ENCODE measurements at places on chromosomes 5 and 9.

DNA sequence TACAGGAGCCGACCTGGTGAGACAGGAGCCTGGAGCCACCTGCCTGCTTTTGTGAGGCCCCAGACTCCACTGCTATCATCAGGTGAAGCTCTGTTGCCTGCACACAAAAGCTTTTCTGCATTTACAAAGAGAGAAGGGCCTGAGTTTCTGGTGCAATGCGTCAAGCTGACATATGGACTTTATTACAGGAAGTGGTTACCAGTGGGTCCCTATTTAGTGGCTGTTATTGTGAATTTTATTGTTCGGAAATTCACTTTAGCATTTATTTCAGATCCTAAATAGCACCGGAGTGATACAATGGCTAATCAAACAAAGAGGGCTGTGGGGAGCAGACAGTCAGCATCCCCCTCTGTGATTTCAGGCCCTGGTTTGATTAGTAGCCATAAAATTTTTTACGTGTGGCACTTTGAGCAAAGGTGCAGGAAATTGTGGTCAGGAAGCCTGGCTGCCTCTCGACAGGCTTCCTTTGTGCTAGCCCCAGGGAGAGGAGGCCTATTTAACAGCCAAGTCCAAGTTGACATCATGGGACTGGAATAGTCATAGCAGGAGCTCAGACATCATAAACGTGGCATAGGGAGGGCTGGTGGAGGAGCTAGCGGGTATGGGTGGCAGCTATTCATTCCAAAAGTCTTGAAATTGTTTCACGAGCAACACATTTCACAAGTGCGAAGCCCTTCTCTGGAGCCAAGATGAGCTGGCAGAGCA, 8.4 kb downstream of the TGFBI start:
- peak; percentile 15 for DNase-seq

DNA sequence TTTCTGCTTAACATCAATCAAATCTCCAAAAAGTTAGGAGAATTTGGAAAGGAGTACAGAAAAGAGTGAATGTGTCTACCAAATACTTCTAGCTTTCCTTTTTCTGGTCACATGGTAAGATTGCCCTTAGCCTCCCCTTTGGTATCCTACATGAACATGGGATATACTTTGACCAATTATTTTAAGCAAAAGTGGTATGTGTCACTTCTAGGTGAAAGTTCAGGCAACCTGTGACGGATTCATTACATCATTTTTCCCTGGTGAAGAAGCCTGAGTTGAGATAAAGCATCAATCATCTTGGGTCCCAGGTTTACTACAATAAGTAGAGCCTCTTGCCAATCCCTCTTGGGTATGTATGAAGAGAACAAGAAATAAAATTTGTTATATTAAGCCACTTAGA, 419.2 kb downstream of the PDE4D start:
- no peak for DNase-seq

GRCh38 chr5:17400724-17401469, 97.1 kb upstream of the TAF11L2 start:
- DNase-seq = no peak

DNA sequence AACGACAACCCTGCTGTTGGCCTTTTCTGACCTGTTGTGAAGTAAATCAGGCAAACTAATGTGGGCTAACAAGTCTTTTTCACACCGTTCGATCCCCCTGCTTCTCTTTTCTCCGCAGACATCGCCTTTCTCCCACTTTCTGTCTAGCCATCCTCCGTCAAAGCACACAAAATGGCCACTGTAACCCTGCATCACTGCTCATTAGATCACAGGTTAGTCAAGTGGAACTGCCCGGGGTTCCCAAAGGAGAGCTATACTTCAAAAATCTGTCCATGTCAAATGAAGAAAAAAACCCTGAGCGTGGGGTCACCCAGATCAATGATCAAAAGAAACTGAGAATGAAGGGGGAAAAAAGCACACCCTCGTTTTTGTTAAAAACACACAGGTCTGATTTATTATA, 212.1 kb downstream of the ARL15 start:
- DNase-seq = no peak

DNA sequence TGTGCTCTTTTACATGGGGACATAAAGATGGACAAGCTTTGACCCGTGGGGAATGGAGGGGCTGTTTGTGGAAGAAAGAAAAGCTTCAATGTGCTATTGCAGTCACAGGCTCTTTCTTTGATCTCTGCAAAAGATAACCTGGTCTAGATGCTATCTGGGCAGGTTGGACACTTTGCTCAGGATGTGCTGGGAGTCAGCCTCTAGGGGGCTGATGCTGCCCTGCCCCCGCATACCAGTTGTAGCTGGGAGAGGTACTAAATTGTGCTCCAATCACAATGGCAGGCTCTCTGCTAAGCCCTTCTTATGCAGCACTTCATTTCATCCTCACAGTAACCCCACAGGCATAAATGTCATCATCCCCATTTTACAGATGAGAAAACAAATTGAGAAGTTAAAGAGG, 67.2 kb downstream of the PSD2 start:
- no peak for DNase-seq

DNA sequence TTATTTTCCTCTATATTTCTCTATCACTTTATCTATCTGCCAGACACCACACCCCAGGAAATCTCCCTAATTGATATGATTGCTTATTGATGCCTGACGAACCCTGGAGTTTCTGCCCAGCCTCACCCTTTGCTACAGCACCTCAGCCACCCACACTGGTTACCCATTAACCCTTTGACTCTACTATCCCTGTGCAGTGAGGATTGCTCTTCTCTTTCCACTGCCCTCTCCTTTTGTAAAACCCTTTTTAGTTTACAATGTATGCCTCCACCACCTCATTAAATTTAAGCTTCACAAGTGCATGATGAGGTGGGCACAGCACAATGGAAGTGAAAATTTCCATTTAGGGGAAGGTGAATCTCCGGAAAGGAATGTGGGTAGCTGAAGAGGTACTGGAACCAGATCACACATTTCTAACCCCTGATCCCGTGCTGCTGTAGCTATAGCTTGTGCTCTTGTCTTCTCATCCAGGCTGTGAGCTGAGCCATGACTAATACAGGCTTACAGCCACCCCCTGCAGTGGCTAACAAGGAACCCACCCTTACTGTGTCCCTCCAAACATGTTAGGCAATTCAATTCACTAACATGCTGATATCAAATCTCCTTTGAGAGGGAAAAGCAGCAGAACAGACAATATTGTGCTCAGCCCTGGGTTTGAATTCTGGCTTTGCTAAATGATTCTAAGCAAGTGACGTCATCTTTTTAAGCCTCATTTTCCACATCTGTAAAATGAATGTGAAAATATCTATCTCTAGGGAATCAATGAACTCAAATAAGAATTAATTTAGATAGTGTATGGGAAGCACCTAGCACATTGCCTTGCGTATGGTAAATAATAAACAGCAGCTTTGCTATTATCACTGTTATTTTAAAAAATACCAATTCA, 186.9 kb upstream of the TRIM32 start:
- no peak for DNase-seq

GRCh38 chr9:83385317-83385716, 152.9 kb downstream of the FRMD3 start:
- DNase-seq = no peak

GRCh38 chr5:151062405-151063141, 18.3 kb downstream of the TNIP1 start:
- no peak for DNase-seq

- no peak for DNase-seq
These were observed 1917.1 kb upstream of the CDH6 start for GRCh38 chr5:29276371-29276770.

DNA sequence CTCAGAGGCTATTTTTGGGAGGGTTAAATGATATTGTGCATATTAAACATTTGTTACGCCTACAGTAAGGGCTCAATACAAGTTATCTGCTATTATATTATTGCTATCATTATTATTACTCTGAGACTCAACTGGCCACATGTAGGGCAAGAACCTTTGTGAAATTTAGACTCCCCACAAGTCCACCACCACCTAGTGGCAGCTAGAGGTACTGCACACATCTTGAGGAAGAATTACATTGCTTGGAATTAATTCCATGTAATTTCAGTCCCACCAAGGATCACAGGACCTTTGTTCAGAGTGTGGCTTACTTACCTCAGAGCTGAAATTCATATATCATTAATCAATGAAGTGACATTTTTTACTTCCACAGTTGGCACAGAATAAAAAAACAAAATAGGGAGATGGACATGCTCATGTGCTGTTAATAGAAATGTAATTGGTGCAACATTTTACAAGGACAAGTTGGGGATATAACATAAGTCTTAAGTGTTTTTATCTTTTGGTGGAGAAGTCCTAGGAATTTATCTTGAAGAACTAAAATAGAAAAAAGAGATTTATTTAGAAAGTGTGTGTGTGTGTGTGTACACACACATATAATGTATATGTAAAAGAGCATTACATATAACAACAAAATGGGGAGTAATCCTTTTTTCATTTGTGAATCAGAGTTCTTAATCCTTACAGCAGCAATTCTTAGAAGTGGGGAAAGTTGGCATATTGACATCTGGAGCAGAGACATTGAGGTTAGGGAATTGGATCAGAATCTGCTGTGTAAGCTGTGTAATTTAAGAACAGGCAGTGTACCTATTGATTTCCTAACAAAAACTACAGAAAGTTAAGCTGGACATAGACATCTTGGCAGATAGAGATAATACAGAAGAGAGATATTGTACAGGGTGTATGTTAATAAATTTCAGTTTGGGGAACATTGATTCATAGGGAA, 11.2 kb downstream of the MSANTD3 start:
- peak; percentile 50 for DNase-seq

DNA sequence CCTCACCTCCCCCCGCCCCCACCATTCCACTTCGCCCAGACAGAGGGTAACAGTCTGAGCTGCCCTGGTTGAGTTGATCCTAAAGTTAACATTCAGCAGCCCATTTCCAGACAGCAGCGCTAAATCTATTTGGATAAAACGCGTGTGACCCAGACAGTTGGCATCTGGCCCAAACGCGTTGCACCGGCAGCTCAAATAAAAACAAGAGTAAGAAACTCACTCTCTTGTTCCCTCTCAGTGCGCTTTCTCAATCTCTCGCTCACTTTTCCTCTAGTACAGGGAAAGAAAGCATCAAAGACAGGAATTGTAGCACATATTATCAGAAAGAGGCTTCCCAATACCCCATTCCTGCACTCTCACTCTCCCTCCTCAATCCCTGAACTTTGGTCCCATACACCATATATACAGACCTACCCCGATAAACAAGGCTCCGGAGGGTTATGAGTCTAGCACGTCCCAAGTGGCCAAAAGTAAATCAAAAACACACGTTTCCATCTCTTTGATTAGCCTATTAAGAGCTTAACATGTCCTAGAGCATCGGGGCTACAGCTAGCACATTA, 1.3 kb downstream of the ADAMTS6 start:
- peak; percentile 18 for DNase-seq

DNA sequence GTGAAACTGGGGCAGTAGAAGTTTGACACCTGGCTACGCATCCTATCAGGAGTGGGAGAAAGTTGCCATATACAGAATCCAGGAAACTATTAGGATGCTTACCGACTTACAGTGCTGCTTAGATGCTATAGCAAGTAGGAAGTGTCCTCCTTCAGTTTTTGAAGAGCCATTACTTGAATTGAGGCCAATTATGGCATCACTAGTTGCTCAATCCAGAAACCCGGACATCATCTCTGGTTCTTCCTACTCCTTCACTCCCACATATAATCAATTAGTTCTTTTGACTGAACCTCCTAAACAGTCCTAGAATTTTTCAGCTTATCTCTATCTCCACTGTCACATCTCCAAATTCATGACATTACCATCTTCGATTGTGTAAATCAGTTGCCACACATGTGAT, 41.8 kb upstream of the UGCG start:
- DNase-seq = no peak

- no peak for DNase-seq
These were observed 369.2 kb upstream of the MPDZ start for GRCh38 chr9:13648676-13649075.

DNA sequence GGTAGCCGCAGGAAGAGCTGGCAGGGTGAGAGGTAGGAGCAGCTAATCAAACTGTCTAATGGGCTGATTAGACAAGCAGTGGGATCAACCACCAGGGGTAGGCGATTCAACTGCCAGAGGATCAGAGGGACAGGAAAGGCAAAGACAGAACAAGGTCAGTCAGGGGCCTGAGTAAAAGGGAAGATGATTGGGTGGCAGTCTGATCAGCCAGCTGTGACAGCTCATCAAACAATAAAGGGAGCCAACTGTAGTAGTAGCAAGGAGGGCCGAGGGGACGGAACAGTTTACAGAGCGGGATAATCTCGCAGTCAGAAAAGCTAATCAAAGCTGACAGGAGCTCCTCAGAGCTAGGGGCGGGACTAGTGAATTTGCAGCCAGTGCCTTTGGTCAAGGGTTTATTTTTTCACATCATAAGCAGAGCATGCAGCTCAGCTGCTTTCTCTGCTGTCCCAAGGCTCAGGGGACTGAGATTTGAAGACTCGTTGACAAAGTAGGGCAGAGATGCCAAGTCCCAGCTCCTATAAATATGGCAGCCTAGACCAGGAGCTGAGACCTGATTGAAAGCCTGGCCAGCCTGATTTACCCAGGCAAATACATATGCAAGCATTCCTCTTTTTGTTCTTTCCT, 418.2 kb downstream of the GABRG2 start:
- DNase-seq = no peak

- DNase-seq = no peak
These were observed 129.6 kb upstream of the HMHB1 start for GRCh38 chr5:143682246-143682905.

GRCh38 chr5:147189109-147189424, 45.8 kb upstream of the STK32A start:
- DNase-seq = no peak

GRCh38 chr5:53950621-53951020, 359.8 kb downstream of the ARL15 start:
- DNase-seq = no peak
